Astrocyte of the hippocampus (primary cell): ENCODE measurements at places on chromosomes 12 and 14.
A peak's percentile ranks its signal among the peaks of the same experiment; 100 is the strongest.

DNA sequence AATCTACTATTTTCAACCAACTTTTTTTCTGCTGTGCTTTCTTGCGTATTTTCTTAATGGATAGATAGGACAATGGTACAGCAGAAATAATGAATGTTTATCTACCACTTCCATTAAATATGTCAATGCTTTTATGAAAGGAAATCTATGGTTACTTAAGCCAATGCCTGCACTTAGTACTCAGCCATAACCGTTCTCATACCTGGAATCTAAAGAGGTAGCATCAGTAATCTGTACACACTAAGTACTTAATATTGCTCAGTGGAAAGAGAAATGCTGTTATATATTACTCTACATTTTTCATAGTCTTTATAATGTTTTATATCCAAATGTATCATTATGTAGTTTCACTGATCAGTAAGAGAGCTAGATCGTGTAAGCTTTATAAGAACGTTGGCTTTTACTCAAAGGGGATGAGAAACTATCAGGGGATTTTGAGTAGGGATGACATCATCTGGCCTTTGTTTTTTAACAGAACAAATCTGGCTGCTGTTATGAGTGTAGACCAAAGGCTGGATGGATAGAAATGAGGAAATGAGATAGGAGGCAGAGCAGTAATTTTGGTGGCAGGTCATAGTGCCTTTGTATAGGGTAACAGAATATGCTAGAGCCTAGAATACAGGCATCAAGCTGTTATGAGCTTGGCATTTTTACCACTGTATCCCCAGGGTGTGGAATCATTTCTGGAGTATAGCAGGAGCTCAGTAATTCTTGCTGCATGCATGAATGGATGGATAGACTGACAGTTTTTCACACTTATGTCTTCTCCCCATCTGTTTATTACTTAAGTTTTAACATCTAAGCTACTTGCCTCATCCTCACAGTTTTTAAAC is 34.0 kb downstream of the ALG10B start:
- DNase-seq = no peak

DNA sequence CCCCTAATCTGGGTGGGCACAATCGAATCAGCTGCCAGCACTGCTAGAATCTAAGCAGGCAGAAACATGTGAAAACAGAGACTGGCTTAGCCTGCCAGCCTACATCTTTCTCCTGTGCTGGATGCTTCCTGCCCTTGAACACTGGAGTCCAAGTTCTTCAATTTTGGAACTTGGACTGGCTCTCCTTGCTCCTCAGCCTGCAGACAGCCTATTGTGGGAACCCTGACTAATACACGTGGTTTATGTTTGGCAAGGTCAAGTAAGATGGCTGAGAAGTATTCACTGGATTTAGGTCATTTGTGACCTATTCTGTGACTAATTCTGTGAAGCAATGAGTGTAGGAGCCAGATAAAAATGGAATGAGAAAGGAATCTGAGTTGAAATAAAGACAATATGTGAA is 11.0 kb downstream of the GPR135 start:
- DNase-seq = peak; percentile 77

DNA sequence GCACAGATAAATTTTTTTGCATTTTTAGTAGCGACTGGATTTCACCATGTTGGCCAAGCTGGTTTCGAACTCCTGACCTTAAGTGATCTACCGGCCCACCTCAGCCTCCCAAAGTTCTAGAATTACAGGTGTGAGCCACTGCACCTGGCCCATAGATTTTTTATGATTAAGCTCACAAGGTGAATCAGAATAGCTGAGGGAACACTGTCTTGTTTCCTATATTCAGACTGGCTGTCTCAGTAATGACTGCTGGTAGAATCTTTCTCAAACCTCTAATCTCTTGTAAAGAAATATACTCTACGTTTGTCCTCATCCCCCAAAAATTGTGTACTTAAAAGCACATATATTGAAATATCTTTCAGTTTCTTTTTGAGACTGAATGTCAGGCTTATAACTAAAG is 362.1 kb downstream of the EGLN3 start:
- no peak for DNase-seq

- no peak for DNase-seq
Measured at GRCh38 chr12:27477049-27477448, 30.5 kb downstream of the SMCO2 start.

DNA sequence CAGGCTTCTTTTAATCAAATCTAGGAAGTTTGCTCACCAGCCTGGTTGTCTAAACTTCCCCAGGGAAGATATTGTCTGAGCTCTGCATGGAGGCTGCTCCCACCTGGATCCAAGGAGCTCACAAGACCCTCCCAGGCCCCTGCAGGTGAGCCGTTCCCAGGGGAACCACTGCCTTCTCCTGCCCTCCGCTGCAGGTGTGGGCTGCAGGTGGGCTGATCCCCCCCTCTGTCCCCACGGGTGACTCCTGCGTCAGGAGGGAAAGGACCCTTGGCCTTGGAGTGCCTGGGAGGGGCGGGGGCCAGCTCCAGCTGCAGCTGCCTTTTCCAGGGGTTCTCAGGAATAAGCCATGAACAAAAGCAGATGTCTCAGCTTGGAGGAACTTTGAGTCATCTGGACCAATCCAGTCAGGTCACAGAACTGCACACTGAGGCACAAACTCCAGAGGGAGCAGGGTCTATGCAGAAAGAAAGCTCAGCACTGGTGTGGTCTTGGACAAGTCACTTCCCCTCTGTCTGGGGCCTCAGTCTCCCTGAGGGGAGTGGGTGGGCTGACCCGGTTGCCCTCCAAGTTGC is 246.6 kb upstream of the RTL1 start:
- no peak for DNase-seq

GRCh38 chr14:76900682-76901081 is 74.5 kb downstream of the LRRC74A start:
- DNase-seq = no peak
